ENCODE measurements at places on chromosomes 11 and 22.

DNA sequence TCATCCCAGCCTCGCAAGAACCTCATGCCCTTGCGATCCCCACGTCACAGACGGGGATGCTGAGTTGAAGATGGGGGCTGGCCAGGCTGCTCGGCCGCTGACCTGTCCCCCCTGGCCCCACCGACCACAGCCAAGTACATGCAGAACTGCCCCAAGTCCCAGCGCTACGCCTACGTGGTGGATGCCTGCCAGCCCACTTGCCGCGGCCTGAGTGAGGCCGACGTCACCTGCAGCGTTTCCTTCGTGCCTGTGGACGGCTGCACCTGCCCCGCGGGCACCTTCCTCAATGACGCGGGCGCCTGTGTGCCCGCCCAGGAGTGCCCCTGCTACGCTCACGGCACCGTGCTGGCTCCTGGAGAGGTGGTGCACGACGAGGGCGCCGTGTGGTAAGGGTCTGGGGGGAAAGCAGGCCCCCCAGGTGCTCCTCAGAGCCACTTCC, 10.0 kb downstream of the MUC5B start:
- no peak for DNase-seq

GRCh38 chr11:43825217-43825816, 55.3 kb upstream of the ALKBH3 start:
- DNase-seq: no peak

- DNase-seq: no peak
Measured at GRCh38 chr22:19769393-19769715, 8.8 kb downstream of the TBX1 start.

DNA sequence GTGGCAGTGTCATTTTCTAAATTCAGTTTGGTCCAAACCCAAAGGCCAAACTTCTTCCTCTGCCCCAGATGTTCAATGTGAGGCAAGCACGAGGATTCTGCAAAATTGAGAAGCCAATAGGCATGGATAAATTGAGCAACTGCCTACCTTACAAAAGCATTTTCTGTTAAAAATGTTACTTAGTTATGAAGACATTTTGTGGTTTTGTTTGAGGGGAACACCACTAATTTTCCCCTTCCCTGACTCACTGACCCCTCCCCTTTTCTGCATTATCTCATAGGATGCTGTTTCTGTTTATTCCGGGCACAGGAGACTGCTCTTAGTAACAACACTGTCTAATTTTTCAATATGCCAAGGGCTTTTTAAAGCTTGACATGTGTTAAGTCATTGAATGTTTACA, 462.8 kb downstream of the INSC start:
- no peak for DNase-seq

DNA sequence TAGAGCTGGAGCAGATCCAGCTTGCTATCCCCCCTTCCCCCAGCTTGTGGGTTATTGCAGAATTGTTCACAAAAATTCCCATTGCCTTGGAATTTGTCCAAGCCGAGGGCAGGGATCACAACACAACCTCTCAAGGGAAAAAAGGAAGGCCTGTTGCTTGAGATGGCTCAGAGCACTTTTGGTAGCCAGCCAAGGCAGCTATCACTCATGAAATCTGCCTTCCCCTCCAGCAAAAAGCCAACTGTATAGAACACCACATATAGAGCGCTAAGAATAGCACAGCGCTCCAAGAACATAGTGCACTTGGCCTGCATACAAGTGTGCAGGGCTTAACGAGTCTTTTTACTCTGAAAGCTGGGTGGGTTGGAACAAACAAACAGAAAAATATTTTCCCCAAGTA, 46.2 kb downstream of the FAM83F start:
- DNase-seq: no peak

GRCh38 chr22:36227396-36227795, 11.9 kb downstream of the APOL2 start:
- DNase-seq: no peak

DNA sequence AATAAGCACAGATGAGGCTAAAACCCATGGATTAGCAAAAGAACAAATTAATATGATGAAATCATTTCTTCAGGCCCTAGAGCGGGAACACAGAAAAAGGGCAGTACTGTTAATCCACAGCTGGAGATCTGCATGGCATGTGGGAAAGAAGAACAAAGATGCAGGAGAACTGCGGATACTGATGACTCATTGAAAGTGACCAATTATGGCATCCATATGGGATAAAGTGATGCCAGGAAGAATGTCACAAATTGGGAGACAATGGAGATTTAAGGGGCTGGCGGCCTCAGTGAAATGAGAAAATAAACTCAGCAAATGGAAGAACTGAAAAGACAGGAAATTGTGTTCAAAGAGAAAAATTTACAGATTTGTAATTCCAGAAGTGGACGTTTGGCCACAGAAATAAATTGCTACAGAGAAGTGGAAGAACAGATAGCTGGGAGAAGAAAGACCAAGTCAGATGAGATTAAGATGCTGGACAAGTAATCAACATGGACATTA, 39.4 kb downstream of the SIK3 start:
- DNase-seq: no peak

DNA sequence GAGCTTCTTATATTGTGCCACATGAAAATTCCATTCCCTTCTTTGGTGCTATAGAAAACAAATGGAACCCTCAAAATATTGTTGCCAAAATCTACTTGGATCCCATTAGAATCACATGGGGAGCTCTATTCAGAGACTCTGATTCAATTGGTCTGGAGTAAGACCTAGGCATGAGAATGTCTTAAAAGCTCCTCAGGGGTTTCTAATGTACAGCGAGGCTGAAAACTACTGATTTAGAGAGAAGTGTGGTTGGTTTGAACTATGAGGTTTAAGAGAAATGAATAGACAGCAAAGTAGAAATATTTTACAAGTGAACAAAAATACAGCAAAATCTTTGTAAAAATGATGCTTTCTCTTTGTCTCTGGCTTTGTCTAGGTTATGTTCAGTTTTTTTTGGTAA, 514.7 kb downstream of the CNTN5 start:
- no peak for DNase-seq

DNA sequence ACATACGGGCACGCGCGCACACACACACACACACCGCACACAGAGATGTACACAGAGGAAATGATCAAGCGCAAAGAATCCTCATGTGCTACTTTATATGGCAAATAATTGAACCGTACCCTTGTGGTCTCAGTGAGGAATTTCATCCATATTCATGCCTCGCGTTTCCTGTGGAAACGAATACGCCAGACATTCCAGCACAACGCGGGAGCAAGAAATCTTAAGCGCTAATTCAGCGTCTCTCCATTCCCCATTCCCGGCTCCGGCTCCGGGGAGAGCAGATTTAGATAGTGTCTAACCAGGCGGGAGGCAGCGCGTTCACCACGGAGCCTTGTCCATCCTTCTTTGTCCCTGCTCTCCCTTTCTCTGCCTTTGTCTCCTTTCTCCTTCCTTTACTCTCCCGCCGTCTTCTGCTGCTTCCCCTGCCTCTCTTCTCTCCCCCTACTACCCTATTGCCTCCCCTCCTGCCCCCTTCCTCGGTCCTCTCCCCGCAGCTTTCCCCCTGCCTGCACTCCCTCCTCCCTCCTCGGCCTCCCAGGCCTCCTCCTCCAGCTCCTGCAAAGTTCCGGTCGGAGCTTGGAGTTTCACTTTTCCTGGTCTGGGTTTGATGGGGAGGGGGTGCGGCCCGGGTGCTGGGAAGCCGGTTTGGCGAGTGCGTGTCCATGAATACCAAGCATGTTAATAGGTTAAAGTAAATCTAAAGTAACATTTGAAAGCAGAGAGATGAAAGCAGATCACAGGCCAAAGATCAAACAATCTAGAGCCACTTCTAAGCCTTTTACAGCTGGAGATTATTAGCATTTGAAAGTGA, 579.3 kb downstream of the BUD13 start:
- no peak for DNase-seq
